ENCODE measurements at places on chromosomes 7 and 10. TPM values are rescaled to one million over a fixed set of nuclear protein-coding genes. Genes with fewer than 3 reads are reported as not detected.

GRCh38 chr7:35819954-35820703, 19.3 kb downstream of the SEPTIN7 start:
- peaks cover 5% of the 10 kb centered on the region for H3K36me3 ChIP-seq
- DNase-seq = no peak
- no peaks in the 10 kb centered on the region for H3K27me3 ChIP-seq
- H3K4me1 ChIP-seq = peaks cover 9% of the 10 kb centered on the region
- no peak overlapping the region for H3K4me3 ChIP-seq

The SVIL gene
- 166 TPM for total RNA-seq

The CALHM1 gene
- not detected for total RNA-seq

The KLHL7 gene
- total RNA-seq = 46.3 TPM

GRCh38 chr7:86647385-86648094, 3.8 kb downstream of the GRM3 start:
- no peak overlapping the region for H3K4me3 ChIP-seq
- no peaks in the 10 kb centered on the region for H3K4me1 ChIP-seq
- H3K27me3 ChIP-seq = no peaks in the 10 kb centered on the region
- no peaks in the 10 kb centered on the region for H3K36me3 ChIP-seq
- no peak for DNase-seq

DNA sequence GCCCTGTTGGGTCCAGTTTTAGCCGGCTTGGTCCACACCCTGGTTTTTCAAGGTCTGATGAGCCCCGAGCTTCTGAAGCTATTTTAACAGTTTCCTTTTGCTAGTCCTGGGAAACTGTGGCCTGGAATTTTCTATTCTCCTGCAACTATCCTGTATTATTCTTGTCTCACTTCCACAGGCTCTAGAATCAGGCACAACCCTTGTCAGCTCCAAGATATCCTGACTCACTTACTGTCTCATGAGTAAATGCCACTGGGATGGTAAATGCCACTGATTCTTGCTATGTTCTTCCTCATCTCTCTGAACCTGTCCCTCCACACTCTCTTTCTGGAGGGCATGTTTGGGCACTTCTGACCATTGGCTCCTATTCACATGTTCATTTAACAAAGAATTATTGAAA, 611.5 kb upstream of the IGFBP3 start:
- H3K27ac ChIP-seq = no peak overlapping the region
- H3K4me3 ChIP-seq = no peak overlapping the region
- no peak for DNase-seq
- no peaks in the 10 kb centered on the region for H3K27me3 ChIP-seq

- 0 out of 2 replicates have a peak, but pooled peaks cover under 1% of the 10 kb centered on the region for H3K4me1 ChIP-seq
- H3K4me3 ChIP-seq = no peak overlapping the region
- DNase-seq = no peak
- H3K27ac ChIP-seq = no peak overlapping the region
Observed at GRCh38 chr7:145605963-145606362, 510.6 kb upstream of the CNTNAP2 start.

DNA sequence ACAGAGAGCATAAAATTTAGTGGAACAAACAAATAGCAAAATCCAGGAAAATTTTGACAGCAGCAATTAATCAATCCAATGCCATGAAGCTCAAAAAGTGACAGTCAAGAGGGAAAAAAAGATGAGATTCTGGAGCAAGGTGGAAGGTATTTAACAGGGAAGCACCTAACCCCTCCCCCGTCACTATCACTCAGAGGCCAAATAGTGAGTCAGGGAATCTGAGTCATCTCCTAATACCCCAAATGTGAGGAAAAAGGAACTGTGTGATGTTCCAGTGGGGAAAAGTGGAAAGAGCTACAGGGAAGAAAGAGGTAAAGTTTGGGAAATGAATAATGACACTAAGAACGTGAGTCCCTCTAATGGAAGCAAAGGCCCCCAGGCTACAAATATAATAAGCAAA, 113.2 kb upstream of the PHF14 start:
- no peak for DNase-seq
- no peaks in the 10 kb centered on the region for H3K36me3 ChIP-seq
- H3K4me3 ChIP-seq = no peak overlapping the region
- H3K27me3 ChIP-seq = no peaks in the 10 kb centered on the region
- no peaks in the 10 kb centered on the region for H3K4me1 ChIP-seq
- H3K27ac ChIP-seq = no peak overlapping the region

- no peaks in the 10 kb centered on the region for H3K4me1 ChIP-seq
- no peaks in the 10 kb centered on the region for H3K36me3 ChIP-seq
- no peak overlapping the region for H3K27ac ChIP-seq
Observed at GRCh38 chr7:1741751-1742554, 71.9 kb downstream of the ELFN1 start.

GRCh38 chr10:78502210-78502936, 468.7 kb downstream of the RPS24 start:
- H3K36me3 ChIP-seq = no peaks in the 10 kb centered on the region
- H3K27ac ChIP-seq = no peak overlapping the region
- no peaks in the 10 kb centered on the region for H3K27me3 ChIP-seq
- no peaks in the 10 kb centered on the region for H3K4me1 ChIP-seq
- no peak for DNase-seq

The VIPR2 gene
- total RNA-seq = not detected

GRCh38 chr10:89002226-89002978, 11.8 kb downstream of the FAS start:
- H3K4me3 ChIP-seq = no peak overlapping the region
- no peaks in the 10 kb centered on the region for H3K27me3 ChIP-seq
- H3K27ac ChIP-seq = no peak overlapping the region
- no peak for DNase-seq
- H3K4me1 ChIP-seq = no peaks in the 10 kb centered on the region
- H3K36me3 ChIP-seq = no peaks in the 10 kb centered on the region

- H3K4me1 ChIP-seq = no peaks in the 10 kb centered on the region
- no peaks in the 10 kb centered on the region for H3K27me3 ChIP-seq
- H3K27ac ChIP-seq = no peak overlapping the region
- no peak overlapping the region for H3K4me3 ChIP-seq
- no peak for DNase-seq
Observed at GRCh38 chr10:120012131-120012400, 119.5 kb downstream of the SEC23IP start.

The GIMAP8 gene
- total RNA-seq = not detected

GRCh38 chr10:118904286-118904685, 125.2 kb upstream of the NANOS1 start:
- H3K27ac ChIP-seq = no peak overlapping the region
- peaks cover 11% of the 10 kb centered on the region for H3K4me1 ChIP-seq
- DNase-seq = no peak
- no peaks in the 10 kb centered on the region for H3K27me3 ChIP-seq
- H3K4me3 ChIP-seq = no peak overlapping the region
- H3K36me3 ChIP-seq = no peaks in the 10 kb centered on the region

The AKR1B1 gene
- total RNA-seq = 1,328 TPM

DNA sequence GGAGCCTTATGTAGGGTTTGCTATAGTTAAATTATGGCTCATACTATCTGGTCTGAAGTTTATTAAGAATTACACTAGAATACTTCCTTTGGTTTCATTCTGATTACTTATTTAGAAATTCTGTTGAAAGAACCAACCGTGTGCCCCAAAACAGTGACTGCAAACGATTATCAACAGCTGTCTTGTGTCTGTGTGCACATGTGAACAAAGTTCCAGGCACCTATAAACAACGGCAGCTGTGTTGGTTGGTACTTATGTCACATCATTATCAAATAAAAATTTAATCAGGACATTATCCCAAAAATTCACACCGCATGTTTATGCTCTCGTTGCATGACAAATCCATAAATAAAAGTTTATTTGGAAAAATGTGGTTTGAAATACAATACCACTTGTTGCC, 80.6 kb downstream of the USP6NL start:
- H3K4me1 ChIP-seq = no peaks in the 10 kb centered on the region
- no peak overlapping the region for H3K27ac ChIP-seq
- DNase-seq = no peak
- H3K4me3 ChIP-seq = no peak overlapping the region
- H3K36me3 ChIP-seq = no peaks in the 10 kb centered on the region
- H3K27me3 ChIP-seq = no peaks in the 10 kb centered on the region

All from PC-9 (cell line).